Uterus (tissue), 4 donors: ENCODE measurements at places on chromosomes 1 and 21. TPM values are rescaled to one million over a fixed set of nuclear protein-coding genes. Genes with fewer than 3 reads are reported as not detected.

GRCh38 chr1:198018529-198018928, 101.4 kb downstream of the LHX9 start:
- no peaks in the 10 kb centered on the region for H3K27me3 ChIP-seq
- H3K36me3 ChIP-seq, result no peaks in the 10 kb centered on the region
- H3K27ac ChIP-seq, result no peak overlapping the region
- no peak for DNase-seq

GRCh38 chr1:89794406-89794805, 26.4 kb upstream of the LRRC8D start:
- no peaks in the 10 kb centered on the region for H3K4me1 ChIP-seq
- H3K27me3 ChIP-seq, result no peaks in the 10 kb centered on the region
- no peak for DNase-seq
- H3K36me3 ChIP-seq, result no peaks in the 10 kb centered on the region

DNA sequence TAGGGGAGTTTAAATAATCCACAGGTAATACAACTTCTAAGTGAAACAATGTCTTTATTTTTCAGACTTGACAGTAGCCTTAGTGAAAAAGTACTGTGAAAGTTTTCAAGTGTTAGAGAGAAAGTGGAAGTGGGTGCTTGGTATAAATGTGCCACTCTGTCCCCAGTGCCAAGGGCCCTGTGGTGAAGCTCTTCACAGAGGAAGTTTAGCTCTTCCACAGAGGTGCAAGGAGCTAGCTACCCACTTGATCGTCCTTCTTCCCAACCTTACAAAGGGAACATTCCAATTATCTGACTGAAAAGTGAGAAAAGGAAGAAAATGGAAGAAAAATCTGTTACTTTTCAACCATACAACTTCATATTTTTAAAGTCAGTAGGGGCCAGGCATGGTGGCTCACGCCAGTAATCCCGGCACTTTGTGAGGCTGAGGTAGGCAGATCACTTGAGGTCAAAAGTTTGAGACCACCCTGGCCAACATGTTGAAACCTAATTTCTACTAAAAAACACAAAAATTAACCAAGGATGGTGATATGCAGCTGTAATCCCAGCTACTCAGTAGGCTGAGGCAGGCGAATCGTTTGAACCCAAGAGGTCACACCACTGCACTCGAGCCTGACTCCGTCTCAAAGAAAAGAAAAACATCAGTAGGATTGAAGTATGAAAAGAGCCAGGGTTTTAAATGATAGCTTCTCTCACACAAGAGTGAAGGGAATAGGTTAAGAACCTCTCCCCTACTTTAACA, 41.0 kb upstream of the PTPRC start:
- no peak overlapping the region for H3K27ac ChIP-seq
- DNase-seq, result no peak
- H3K4me3 ChIP-seq, result no peak overlapping the region
- H3K36me3 ChIP-seq, result no peaks in the 10 kb centered on the region

- no peak for DNase-seq
- H3K36me3 ChIP-seq, result no peaks in the 10 kb centered on the region
- H3K4me1 ChIP-seq, result no peaks in the 10 kb centered on the region
- no peak overlapping the region for H3K4me3 ChIP-seq
- no peak overlapping the region for H3K27ac ChIP-seq
Measured at GRCh38 chr1:97907886-97908285, 12.9 kb downstream of the DPYD start.

DNA sequence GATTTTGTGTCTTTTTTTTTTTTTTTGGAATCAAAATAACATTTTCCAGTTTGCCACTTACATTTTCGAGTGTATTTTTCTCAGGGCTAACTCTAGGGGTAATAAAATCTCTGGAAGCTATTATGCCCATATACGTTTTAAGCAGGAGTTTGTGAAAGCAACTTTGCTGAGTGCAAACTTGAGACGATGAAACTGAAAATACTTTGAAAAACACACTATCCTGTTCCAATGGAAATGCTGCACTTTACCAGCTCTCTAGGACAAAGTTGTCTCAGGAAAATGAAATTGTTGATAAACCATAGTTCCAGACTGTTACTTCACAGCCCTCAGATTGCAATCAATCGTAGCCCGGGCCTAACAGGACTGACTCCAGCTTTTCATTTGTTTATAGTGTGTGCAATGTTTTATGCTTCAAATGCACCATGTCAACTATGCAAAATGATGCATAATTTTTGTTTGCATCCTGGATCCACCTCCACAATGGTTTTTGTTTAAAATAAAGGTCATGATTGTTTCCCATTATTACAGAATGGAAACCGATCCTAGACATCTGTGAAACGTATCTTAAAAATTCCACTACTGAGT, 220.6 kb upstream of the PKN2 start:
- no peaks in the 10 kb centered on the region for H3K27me3 ChIP-seq
- H3K4me3 ChIP-seq, result no peak overlapping the region
- no peaks in the 10 kb centered on the region for H3K4me1 ChIP-seq
- peak overlapping the region; percentile 75 for H3K27ac ChIP-seq

DNA sequence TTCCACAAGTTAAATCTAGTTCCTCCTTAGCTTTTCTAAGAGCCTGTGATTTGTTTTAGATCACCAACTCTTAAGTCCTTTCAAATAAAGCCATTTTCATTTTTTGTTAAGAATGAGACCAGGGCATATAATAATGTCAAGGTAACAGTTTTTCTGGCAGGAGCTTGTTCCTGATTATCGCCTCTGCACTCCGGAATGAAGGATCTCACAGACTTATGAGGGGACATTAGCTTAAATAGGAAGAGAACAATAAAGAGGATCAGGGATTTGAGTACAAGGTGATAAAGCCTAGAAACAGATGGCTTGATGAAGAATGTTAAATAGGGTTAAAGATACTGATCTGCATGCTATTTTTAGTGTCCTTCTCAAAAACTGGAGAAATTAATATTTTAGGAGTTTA, 13.6 kb upstream of the OTUD7B start:
- H3K27ac ChIP-seq, result no peak overlapping the region
- H3K4me1 ChIP-seq, result no peaks in the 10 kb centered on the region
- no peak overlapping the region for H3K4me3 ChIP-seq
- H3K36me3 ChIP-seq, result no peaks in the 10 kb centered on the region
- DNase-seq, result no peak
- H3K27me3 ChIP-seq, result no peaks in the 10 kb centered on the region

- no peak overlapping the region for H3K4me3 ChIP-seq
- no peak overlapping the region for H3K27ac ChIP-seq
- peaks cover 15% of the 10 kb centered on the region for H3K27me3 ChIP-seq
- no peaks in the 10 kb centered on the region for H3K36me3 ChIP-seq
Measured at GRCh38 chr1:1629430-1630190, 2.4 kb upstream of the MMP23B start.

- DNase-seq, result no peak
- no peaks in the 10 kb centered on the region for H3K36me3 ChIP-seq
- no peak within 1 kb of the TSS for H3K27ac ChIP-seq
- H3K4me3 ChIP-seq, result peak within 1 kb of the TSS; percentile 38
- H3K4me1 ChIP-seq, result peaks cover 7% of the 10 kb centered on the region
Measured at GRCh38 chr1:966135-966703, at the start of gene PLEKHN1. Gene PLEKHN1, plus strand, starts transcription at chr1:966482. Its CDS starts 50 bp downstream, at chr1:966532.

GRCh38 chr1:178752891-178753290, 27.8 kb downstream of the RALGPS2 start:
- H3K4me3 ChIP-seq, result no peak overlapping the region
- no peaks in the 10 kb centered on the region for H3K36me3 ChIP-seq
- H3K27ac ChIP-seq, result no peak overlapping the region
- H3K27me3 ChIP-seq, result no peaks in the 10 kb centered on the region
- H3K4me1 ChIP-seq, result no peaks in the 10 kb centered on the region
- no peak for DNase-seq

- H3K36me3 ChIP-seq, result no peaks in the 10 kb centered on the region
- no peaks in the 10 kb centered on the region for H3K27me3 ChIP-seq
- DNase-seq, result no peak
- H3K4me3 ChIP-seq, result no peak overlapping the region
- H3K27ac ChIP-seq, result no peak overlapping the region
- H3K4me1 ChIP-seq, result no peaks in the 10 kb centered on the region
Measured at GRCh38 chr1:94514095-94514727, 27.3 kb downstream of the F3 start.

DNA sequence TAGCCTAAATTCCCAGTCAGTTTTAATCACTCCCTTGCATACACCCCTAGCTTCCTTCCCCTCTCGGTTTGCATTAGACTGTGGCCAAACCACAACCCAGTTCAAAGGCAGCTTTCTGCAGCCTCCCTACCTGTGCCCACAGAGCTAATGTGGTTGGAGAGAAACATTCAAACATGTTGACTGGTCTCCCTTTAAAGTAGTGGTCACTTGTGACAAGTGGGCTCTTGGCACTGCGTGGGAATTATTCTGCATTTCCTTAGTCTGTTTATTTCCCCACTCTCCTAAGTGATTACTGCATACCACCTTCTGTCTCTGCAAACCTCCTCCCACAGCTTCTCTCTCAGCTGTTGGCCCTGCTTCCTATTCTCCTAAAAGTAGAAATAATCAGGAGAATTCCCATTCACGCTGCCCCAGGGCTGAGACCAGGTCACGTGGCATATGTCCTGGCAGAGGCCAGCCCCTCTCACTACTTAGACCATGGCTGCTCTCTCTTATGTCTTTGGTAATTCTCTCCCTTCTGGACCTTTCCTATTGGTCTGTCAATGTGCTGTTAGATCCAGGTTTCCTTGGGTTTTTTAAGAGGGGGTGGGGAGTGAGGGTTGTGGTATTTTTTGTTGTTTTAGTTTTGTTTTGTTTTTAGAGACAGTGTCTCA, 38.4 kb upstream of the CD101 start:
- H3K4me1 ChIP-seq, result no peaks in the 10 kb centered on the region
- H3K36me3 ChIP-seq, result no peaks in the 10 kb centered on the region
- no peak overlapping the region for H3K27ac ChIP-seq
- no peaks in the 10 kb centered on the region for H3K27me3 ChIP-seq
- no peak for DNase-seq

GRCh38 chr1:29237129-29237821, 953 bp downstream of the PTPRU start:
- no peaks in the 10 kb centered on the region for H3K27me3 ChIP-seq
- H3K4me1 ChIP-seq, result peaks cover 4% of the 10 kb centered on the region

- peak overlapping the region; percentile 92 for H3K27ac ChIP-seq
- no peaks in the 10 kb centered on the region for H3K27me3 ChIP-seq
- no peaks in the 10 kb centered on the region for H3K36me3 ChIP-seq
- no peak for DNase-seq
- peak overlapping the region; percentile 89 for H3K4me3 ChIP-seq
- no peaks in the 10 kb centered on the region for H3K4me1 ChIP-seq
Measured at GRCh38 chr1:64472805-64473204, 2.9 kb downstream of the CACHD1 start.

DNA sequence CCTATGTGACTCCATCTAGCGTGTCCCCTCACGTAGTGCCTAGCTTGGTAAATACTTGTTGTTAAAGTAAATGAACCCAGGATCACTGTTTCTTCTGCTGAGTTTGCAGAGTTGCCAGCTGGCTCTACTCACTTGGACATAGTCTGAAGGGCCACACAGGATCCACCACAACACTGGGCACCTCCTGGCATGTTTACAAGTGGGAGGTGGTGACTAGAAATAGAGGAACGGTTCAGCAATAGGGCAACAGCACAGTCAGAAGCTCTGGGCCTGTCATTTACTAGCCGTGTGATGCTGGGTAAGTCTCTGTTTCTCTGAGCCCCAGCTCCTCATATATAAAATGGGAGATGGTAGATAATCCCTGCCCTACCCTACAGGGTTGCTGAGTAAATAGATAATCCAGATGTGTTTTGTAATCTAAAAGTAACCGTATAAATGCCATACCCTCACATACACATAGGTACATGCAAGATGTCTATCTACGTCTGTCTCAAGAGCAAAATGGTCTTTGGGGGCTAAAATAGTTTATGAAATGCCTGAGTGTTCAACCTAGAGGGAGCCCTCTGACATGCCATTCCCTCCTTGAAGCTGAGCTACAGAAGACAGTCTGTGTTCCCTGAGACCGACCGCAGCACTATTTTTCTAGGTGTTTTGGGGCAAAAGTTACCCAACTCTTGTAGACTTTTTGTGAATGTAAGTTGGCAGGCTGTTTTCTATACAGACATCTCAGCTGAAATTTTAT, 20.5 kb downstream of the RNF220 start:
- no peak overlapping the region for H3K4me3 ChIP-seq
- H3K36me3 ChIP-seq, result no peaks in the 10 kb centered on the region
- no peak for DNase-seq
- H3K27ac ChIP-seq, result no peak overlapping the region

DNA sequence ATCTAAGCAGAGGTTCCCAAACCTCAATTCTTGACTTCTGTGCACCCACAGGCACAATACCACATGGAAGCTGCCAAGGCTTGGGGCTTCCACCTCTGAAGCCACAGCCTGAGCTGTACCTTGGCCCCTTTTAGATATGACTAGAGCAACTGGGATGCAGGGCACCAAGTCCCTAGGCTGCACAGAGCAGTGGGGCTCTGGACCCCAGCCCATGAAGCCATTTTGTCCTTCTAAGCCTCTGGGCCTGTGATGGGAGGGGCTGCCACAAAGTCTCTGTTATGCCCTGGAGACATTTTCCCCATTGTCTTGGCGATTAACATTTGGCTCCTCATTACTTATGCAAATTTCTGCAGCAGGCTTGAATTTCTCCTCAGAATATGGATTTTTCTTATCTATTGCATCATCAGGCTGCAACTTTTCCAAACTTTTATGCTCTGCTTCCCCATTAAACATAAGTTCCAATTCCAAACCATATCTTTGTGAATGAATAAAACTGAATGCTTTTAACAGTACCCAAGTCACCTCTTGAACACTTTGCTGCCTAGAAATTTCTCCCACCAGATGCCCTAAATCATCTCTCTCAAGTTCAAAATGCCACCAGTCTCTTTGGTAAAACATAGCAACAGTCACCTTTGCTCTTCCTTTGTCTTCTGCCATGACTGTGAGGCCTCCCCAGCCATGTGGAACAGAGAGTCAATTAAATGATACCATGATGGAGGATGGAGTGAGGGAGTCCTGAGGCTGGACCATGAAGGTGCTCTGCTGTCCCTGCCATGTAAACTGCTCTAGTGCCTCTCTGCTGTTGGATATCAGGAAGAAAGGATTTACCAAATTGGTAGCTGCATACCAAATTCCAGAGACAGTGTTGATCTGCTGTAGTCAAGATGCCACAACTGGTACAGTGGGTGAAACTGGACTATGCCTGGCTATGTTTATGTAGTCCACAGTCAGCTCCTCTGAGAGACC, 37.6 kb downstream of the RUNX3 start:
- DNase-seq, result no peak
- H3K36me3 ChIP-seq, result no peaks in the 10 kb centered on the region
- H3K4me1 ChIP-seq, result no peaks in the 10 kb centered on the region
- H3K4me3 ChIP-seq, result no peak overlapping the region
- H3K27ac ChIP-seq, result no peak overlapping the region
- H3K27me3 ChIP-seq, result no peaks in the 10 kb centered on the region

The CELA3B gene
- not detected for total RNA-seq

The PYHIN1 gene
- total RNA-seq, result not detected

The CA14 gene
- total RNA-seq, result not detected

The ENAH gene
- total RNA-seq, result 56.9 TPM

The RNF186 gene
- not detected for total RNA-seq
